Activated naive CD4-positive, alpha-beta T cell treated with anti-CD3 and anti-CD28 coated beads for 36 hours (primary cell): ENCODE measurements at places on chromosomes 12 and 14.
A peak's percentile ranks its signal among the peaks of the same experiment; 100 is the strongest.

DNA sequence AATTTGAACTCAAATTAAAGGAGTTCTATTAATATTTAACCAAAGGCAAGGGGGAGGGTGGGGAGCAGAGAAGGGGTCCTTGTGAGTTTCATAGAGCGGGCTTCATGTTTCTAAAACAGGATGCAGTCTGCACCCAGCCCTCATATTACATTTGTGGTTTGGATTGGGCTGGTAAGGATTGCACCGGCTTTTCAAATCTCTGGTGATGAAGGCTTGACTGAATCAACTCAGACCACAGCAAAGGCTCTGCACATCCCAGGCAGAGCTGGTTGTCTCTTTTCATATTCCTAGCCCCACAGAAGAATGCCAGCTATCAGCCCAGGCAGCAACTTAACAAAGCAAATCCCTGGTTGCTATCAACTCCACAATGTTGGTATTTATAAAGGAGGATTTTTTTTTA, 1221.4 kb downstream of the VRK1 start:
- DNase-seq: peak; percentile 75

DNA sequence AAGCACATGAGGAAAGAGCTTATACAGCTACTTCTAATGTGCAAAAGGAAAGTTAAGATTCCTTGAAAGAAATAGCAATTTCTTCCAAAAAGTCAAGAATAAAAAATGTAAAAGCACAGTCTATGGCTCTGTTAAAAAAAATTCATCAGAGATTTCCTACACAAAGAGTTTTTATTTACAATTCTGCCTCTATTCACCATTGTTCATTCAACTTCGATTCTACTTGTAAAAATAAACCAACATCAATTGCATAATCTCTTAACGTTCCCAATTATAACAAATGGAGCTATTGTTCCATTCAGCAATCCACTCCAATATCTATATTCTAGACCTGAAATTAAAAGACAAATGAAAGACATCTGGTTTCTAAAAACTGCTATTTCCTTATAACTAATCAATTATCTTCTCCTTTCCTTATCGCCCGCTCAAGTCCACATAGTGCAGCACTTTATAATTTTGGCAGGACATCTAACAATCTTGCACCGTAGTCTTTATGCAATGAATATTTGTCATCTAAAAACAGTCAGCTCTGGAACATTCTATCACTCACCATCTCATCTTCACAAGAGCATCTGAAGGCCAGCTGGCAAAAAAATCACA, 6.2 kb downstream of the EIF2S3B start:
- DNase-seq: no peak

- no peak for DNase-seq
Measured at GRCh38 chr14:65784574-65784973, 372.0 kb downstream of the FUT8 start.

DNA sequence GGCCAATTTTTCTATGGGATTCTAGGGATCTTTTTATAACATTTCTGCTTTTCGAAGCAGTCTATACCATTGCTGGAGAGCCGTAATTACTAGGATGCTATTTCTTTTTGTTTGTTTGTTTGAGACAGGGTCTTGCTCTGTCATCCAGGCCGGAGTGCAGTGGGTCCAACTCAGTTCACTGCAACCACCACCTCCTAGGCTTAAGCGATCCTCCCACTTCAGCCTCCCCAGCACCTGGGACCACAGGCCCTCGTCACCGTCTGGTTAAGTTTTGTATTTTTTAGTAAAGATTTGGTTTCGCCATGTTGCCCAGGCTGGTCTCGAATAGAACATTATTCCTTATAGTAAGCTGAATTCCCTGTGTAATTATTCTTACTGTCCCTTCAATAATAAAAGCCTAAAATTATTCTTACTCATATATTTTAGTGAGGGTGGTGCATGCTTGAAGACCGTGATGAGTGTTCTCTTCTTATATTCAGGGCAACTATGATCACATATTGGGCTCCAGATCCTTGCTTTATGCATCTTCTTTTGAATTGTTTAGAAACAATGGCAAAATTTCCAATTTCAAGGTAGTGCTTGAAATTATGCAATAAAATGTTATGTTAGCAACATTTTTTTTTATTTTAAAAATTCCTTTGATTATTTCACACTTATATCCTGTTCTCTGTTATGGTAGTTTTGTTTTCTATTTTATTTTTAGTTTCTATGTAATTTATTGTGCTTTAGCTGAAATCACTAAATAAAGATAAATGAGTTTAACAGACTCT, 66.2 kb downstream of the CRADD start:
- no peak for DNase-seq

DNA sequence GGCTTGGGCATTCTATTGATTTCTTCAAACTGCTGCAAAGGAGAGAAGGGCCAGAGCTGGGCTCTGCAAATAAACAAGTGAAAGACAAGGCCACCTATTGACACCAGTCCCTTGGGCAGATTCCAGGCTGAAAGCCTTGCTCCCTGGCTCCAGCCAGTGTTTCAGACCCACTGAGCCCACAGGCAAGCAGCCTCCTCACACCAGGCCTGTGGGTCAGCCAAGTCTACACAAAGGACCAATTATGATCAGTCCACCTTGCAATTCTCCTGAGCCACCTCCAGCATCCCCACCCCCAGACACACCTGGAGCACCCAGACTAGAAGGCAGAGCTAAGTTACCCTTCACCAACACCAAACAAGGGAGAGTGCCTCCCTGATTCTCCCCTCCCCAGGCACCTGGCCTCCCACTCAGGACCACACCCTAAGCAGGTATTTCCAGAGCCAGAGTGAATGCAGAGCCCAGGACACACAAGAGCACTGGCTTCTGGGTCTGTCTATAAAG, 13.8 kb downstream of the ACTN1 start:
- no peak for DNase-seq

- DNase-seq: no peak
Measured at GRCh38 chr12:132775502-132776229, 14.0 kb upstream of the ANKLE2 start.

DNA sequence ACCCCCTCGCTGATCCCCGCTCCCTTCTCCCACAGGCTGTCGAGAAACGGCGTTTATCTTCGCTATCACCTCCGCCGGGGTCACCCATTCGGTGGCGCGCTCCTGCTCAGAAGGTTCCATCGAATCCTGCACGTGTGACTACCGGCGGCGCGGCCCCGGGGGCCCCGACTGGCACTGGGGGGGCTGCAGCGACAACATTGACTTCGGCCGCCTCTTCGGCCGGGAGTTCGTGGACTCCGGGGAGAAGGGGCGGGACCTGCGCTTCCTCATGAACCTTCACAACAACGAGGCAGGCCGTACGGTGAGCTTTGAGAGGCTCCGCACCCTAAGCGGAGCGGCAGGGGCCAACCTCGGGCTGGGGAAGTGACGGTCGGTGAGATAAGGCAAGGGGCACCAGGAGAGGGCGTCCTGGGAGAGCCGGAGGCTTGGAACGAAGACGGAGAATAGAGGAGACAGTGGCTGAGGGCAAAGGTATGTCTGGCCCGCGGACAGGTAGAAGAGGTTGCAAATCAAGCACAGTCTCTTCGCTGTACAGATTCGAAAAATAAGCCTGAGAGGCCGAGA, 2.3 kb downstream of the WNT1 start:
- peak; percentile 58 for DNase-seq

DNA sequence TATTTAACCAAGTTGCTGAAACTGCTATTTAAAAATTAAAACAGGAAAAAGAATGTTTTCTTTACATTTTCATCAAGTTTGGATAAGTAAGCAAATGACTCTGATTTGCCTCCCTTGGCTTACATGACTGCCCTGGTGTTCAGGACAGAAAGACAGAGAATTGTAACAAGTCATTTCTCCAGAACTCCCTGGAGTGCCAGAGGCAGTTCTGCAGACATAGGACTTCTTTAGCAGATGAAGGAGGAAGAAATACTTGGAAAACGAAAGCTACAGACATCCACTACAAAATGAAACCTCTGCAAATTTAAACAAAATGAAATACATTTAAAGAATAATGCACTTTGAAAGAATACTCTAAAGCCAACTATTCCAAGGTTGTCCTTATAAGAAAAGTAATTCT, 253.9 kb downstream of the LRFN5 start:
- no peak for DNase-seq

DNA sequence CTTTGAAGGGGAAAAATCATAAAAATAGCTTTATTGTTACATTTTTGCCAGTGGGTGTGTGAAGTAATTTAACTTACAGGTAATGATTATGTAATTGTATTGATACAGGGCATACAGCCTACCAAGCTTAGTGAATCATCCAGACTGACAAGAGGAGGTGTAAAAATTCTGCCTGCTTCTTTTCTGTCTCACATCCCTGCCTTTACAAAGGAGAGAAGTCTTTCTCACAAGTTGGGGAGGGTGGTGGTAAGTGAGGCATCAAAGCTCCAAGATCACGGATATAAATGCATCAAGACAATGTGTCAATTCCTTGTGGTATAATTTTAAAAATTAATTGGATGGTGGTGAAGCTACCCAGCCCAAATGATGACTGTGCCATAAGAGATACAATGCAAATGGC, 39.0 kb upstream of the G2E3 start:
- DNase-seq: no peak

DNA sequence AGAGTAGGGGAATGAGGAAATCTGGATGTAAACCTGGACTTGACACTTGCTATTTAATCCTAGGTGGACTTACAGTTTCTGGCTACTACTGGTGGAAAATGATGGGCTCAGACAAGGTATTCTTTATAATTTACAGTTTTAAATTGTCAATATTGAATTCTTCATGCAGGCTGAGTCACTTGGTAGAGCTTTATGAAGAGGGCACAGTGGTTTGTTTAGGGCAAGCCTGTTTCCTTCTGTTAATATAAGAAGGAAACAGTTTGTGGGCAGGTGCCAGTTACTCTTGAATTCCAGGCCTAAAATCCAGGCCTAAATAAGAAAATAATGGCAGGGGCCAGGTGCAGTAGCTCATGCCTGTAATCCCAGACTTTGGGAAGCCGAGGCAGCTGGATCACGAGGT, 355.8 kb upstream of the RGS6 start:
- DNase-seq: no peak

DNA sequence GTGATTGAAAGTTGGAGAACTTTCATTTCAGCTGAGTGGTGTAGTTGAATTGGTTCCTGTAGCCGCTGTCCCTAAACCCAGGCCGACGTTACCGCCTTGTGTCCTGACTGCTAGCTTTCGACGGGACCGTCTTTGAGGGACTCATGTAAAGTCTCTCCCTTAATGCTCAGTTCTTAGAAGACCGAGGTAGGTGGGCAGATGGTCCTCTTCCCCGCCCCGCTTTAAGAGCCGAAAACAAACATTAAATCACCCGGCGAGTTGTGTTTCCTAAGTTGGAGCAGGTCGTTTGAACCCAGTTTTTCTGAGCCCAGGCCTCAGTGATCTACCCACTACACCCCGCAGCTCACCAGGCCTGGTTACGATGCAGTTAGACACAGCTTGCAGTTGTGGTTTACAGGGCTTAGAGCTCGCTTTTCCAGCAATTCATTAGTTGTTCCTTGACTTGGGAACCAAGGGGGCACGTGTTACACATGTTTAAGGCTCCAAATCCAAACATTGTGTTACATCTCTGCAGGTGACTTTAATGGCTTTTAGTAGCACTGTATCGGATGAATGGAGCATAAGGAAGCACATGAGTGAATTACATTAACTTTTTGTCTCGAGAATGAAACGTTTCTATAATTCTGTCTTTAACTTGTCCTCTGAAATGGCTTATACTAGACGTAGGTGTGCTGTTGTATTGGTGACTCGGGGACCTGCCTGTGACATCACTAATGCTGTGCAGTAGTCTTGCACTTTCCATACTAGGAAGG, 790 bp downstream of the NEDD1 start:
- DNase-seq: peak; percentile 56

GRCh38 chr14:104224506-104225277, 86.3 kb downstream of the KIF26A start:
- DNase-seq: peak; percentile 54

GRCh38 chr14:22735096-22735495, 31.4 kb upstream of the OXA1L start:
- no peak for DNase-seq

DNA sequence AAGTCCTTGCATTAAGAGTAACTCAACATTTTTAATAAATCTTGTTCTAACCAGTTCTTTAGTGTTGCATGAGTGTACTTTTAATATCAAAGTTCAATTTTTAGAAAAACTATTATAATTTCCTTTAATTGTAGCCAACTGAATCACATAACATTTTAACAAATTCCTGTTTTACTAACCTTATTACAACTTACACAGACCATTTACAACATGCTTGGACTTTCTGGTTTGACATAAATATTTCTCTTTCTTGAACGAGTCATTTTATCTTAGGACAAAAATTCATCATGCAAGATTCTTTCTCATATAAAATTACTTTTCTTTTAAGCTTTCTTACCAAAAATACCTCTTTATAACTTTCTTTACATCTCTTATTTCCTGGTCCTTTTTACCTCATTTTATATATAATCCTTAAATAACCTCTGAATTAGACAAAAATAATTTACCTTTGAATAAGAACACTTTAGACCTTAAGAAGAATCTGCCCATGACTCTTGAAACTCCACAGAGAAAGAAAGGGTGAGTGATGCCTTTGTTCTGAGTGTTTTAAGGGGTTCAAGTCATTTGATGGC, 3.9 kb downstream of the SLCO1A2 start:
- no peak for DNase-seq

GRCh38 chr12:21543151-21543550, 17.1 kb downstream of the SPX start:
- DNase-seq: no peak

DNA sequence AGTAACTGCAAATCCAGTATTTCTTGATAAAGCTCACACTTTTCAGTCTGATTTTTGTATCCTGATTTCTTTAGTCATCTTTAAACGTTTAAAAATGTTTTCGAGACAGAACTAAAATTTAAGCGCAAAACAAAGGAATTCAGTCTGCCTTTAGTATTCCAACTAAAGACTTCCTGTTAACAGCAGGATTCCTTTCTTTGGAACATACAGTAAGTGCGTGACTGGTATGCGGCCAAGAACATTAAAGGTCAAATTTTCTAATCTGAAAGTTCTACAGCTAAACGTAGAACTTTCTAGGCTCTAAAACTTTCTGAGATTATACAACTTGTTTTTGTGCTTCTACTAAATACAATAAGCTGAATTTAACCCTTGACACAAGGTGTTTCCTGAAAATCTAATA, 9.9 kb downstream of the SAV1 start:
- DNase-seq: no peak

DNA sequence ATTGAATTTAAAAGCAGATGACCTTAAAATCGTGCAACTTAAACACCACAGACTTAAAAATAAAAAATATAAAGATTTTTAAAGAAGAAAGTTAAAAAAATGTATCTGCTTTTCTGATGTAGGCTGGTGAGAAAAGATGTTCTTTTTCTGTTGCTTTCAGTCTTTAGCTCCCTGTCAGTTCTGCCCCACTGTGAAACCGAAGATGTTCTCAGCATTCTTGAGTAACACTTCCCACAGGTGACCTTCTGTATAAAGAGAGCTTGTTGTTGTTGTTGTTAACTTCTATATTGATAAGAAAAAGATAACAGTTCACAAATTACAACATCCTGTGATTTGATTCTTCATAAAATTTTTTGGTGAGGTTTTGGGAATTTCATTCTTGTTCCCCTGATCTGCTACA, 377.9 kb upstream of the RGS6 start:
- DNase-seq: peak; percentile 21
